ENCODE measurements at places on chromosomes 4 and X.

DNA sequence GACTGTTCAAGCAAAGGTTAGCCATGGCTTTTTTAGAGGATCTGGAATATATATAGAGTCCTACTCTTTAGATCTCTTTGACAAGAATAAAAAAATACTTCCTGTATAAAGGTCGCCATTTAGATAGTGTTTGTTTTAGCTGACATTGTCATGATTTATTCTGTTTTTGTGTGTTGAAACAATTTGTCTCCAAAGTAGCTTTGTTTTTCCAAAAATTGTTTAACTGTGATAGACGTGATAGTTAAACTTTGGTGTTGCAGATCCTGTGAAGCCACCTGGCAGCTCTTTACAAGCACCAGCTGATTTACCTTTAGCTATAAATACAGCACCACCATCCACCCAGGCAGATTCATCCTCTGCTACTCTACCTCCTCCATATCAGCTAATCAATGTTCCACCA, 80.3 kb upstream of the SMARCA5 start:
- no peak for DNase-seq

GRCh38 chrX:17359500-17359899, 15.5 kb upstream of the NHS start:
- DNase-seq: no peak

- DNase-seq: no peak
Measured at GRCh38 chr4:53899586-53900270, 164.7 kb downstream of the CHIC2 start.

GRCh38 chrX:131621650-131622049, 77.8 kb downstream of the OR13H1 start:
- DNase-seq: no peak

DNA sequence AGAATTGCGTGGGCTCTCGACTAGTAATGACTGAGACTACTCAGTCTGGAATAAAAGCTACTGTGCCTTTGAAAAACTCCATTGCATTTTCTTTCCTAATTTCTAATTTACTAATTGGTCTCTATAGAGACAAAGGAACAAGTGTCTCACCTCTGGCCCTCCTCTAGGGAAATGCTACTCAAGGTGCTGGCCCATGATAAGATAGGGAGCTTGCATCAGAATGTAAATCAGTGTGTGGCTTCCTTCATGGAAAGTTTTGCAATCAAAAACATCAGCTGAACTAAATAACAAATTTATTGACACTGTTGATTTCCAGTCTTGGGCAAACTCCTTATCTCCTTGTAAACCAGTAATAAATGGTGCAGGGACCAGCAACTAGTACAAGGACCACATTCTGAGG, 81.8 kb downstream of the SRPX start:
- DNase-seq: no peak

DNA sequence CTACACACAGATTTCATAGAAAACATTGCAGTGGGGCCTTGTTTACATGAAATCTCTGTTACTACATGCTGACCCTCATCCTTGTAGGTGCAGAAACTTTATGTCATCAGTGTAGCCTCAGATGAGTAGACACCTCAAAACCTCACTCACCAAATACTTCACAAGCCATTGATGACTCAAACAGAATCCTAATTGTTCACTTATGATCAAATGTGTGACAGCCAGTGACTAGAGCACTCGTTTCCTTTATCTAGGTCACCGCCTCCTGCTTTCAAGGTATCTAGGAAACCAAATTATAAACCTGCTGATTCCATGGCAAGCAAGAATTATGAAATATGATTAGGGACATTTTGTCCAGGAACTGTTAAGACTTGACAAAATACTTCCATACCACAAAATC, 255.8 kb upstream of the GPRIN3 start:
- DNase-seq: no peak

- no peak for DNase-seq
Measured at GRCh38 chr4:187063251-187063650, 339.6 kb upstream of the FAT1 start.

- DNase-seq: no peak
Measured at GRCh38 chrX:133776072-133776471, 209.3 kb downstream of the GPC3 start.

DNA sequence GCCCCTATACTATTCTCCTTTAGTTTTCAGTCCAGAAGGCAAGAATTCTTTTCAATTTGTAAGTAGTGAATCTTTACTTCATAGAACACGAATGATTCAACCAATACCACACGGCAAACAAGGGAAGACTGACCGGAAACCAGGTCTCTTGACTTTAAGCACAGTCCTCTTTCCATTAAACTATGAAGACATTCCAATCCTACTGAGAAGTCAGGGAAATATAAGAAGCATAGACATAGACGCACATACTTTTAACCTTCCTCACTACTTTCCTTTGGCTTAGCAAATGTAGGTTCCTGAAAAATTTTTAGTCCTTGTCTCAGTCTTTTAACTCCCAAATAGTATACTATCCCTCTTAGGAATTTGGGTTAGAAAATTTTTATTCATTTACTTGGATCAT, 9.1 kb downstream of the CHRDL1 start:
- no peak for DNase-seq

- no peak for DNase-seq
Measured at GRCh38 chrX:30812326-30812725, 76.7 kb downstream of the TAB3 start.

DNA sequence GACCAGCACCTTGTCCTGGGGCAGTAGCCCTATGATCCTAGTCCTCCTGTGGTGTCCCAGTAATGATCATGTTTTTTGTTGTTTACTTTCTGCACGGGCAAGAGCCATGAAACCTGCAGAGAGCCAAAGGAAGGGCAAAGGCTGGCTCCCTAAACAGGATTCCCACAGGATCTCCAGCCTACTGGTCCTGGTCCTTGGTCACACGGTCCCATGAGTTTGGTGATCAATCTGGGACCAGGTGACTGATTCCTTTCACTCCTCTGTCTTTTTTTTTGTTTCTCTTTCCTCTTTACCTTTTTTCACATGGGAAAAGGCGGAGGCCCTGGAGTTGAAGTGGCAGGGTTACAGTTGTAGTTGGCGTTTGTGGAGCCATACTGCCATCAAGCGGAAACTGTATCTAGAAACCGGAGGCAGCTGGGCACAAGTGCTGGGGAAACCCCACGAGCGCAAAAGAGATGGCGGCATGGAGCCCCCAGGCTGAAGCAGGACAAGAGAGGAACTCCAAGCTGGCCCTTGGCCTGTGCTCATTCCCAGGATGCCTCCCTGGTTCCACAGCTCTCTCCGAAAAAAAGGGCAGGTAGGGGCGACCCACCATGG, 34.6 kb downstream of the NBDY start:
- no peak for DNase-seq

Data from ascending aorta (tissue), 2 donors.